Stimulated activated CD4-positive, alpha-beta T cell treated with anti-CD3 and anti-CD28 coated beads, Interleukin-2, amount 100 ng/mL, for 24 hours (primary cell): ENCODE measurements at places on chromosomes 7 and 10.

- DNase-seq: no peak
Measured at GRCh38 chr10:74778436-74779094, 47.8 kb upstream of the KAT6B start.

GRCh38 chr7:73433924-73434700 lies 534 bp downstream of the FZD9 start:
- DNase-seq: peak; percentile 28

GRCh38 chr7:31648288-31648687 lies 38.7 kb upstream of the PPP1R17 start:
- DNase-seq: no peak

DNA sequence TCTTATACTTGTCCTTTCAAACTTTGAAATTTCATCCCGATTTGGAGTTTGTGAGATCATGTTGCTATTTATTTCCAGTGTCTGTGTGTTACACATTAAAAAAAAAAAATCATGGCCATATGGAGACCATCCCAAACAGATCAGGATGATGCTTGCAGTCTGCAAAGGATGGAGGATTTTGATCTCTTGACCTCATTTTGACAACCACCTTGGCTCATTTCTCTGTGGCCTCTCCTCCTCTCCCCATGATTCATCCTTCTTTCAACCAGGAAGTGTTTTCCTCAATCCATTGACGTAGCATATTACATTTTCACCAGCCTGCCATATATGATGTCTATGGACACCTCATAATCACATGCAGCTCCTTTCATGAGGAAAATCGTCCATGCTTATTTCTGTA lies 68.9 kb upstream of the INSYN2A start:
- no peak for DNase-seq

DNA sequence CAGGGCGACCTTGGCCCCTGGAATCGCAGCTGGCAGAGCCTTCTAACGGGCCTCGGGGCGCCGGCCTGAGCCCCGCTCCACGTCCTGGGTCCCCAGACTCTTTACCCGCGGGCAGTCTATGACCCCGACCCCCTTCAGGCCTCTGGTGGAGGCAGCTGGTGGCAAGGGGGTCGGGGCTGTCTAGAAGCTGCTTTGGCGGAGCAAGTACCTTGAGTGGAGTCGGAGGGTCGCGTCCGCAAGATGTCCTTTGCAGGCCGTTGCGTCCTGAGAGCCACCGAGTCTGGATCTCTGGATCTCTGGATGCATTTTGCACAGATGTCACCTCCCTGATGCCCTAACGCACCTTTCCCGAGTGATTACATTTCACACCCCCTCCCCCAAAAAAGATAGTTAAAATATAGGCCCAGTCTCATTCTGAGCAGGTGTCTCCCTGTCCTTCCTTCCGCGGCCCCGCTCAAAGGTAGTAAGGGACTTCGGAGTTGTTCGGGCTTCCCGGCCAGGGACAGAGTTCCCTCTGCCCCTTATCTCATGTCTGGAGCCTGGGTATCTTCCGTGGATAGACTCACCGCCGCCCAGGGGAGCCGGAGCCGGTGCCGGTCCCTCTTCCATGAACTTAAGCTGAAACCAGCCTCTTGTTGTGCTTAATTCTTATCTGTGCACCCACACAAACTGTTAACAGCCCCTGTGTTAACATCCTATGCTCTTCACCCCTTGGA lies 457 bp downstream of the ACADSB start:
- DNase-seq: peak; percentile 24

DNA sequence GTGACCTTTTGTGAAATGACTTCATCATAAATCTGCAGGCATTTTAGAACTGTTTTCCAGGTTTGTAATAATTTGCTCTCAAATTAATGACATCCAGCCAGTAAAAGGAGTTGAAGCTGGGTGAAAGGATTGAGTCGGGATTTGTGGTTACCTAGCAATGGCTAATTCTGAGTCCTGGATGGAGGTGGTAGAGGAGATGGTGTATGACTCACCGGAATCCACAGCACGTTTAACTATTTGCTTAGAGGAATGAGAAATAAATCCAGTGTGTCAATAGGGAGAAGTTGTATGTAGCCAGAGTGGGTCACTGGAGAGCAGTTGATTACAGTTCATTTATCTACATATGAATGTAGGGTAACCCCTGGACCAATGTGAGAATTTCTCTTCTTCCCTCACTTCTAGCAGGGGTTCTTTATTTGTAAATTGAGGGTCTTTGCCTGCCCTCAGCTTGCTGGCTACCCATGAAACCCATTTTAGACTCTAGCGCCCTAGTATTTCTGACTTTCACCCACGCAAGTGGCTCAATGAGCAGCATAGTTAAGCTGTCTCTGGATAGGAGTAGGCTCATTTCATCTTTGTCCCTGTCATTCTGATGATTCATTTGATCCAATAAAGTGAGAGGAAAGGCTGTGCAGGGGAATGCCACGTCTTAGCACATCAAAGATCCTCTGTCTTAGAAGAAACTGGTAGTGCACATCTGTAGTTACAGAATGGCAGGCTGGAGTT lies 547.8 kb downstream of the SORCS3 start:
- no peak for DNase-seq

DNA sequence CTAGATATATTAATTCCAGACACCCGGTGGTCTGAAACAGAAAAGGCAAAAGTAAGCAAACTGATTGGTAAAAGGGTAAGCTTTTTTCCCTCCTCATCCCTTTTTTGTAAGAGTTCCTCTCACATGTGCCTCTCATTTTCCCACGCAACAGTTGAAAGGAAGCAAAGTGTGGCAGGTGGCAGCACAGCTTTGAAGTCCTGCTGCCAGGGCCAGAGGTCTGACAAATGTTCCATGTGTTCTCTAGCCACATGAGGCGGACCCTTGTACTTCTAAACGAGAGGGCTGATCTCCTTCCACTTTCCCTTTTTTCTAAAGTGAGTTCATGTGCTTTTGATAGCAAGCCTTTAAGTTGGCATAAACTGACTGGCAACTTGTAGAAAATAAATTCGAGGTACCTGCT lies 217.5 kb downstream of the POLR1F start:
- DNase-seq: no peak

GRCh38 chr7:3165681-3166580 lies 122.3 kb upstream of the CARD11 start:
- no peak for DNase-seq

GRCh38 chr10:125274961-125275360 lies 114.6 kb upstream of the CTBP2 start:
- DNase-seq: no peak

DNA sequence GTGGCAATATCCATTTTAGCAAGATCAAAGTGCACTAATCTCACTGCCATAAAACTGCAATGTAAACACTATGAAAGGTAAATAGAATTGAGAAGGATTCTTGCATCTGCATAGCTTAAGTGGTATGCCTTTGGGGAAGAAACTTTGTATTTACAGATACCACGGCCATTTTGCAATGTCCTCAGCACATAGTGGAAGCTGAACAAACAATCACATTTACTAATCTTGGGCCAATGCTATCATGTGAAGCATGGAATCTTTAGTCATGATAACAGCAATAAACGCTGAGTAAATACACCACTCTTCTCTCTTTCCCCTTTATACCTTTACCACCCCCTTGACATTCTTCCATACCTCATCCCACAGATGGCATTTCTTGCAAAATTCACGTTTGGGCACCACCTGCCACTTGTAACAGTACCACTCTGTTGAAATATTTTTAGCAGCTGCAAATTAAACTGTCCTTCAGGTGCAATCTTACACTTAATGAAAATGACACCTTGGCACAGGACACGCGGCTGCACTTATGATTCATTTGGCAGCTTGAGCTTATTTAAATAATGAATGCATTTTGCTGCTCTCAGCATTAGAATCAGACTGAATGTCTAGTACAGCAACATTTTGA lies 171.8 kb downstream of the SEMA3A start:
- no peak for DNase-seq

GRCh38 chr7:43392638-43393330 lies 190.1 kb upstream of the STK17A start:
- DNase-seq: no peak

DNA sequence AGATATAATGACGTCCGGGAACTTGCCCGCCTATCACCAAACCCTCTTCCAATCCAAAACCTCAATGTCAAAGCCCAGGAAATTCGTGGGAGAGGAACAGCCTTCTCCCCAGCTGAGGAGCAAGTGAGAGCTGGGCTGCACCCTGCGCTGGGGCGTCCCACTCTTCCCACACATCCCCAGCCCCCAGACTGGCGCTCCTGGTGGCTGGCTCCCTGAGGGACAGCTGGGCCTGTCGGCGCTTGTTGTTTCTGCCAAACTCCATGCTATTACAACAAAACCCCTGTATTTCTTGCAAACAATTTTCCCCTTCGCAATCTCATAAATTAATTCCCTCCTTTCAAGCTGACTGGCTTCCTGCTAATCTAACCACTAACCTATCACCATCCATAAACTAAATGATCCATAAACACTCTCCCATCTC lies 53.0 kb downstream of the GRID1 start:
- DNase-seq: no peak

GRCh38 chr10:107434201-107434600 lies 269.7 kb upstream of the SORCS1 start:
- no peak for DNase-seq

DNA sequence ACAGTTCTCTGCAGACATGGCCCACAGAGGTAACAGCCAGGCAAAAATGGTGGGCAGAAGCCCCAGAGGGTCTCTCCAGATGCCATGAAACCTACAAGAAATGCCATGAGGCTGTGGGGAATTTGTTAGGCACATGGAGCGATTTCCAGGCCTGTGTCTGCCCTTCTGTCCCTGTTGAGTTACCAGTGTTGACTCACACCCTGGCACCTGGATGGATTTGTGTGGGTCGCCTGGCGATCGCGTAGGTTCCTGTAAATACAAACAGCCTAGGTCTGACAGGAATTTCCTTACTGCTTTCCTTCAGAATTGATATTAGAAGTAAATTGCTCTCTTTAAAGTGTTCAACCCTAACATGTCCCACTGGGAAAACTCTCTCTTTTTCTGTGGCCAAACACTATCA lies 164.9 kb upstream of the EEPD1 start:
- no peak for DNase-seq

DNA sequence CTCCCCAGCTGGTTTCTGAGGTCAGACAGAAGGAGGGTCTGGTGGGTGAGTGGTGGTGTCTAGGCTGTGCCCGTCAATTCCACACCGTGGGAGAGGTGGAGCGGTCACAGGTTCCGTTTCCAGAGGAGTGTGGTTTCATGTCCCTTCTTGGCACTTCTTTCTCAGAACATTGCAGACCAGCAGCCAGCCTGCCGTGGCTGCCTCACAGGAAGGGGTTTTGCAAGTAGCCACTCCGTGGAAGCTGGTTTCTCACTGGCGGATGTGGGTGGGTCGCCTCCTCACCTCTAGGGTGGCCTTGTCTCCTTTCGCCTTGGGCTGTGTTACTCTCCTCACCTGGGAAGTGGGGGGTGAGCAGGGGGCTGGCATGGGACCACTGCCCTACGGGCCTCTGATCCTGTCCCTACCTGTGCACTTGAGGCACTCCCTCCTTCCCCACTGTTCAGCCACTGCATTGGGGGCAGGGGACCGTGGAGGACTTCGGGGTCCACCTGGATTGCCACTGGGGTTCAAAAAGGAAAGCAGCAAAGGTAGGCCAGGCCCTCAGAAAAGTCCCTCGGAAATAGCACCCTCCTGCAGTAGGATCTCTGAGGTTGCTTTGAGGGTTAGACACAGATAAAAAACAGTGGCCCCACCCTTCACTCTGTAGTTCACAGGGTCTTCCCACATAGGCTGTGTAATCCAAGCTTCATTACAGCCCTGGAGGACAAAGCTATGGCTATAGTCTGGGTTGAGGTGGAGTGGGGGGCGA lies 33.9 kb downstream of the TSPAN14 start:
- no peak for DNase-seq

DNA sequence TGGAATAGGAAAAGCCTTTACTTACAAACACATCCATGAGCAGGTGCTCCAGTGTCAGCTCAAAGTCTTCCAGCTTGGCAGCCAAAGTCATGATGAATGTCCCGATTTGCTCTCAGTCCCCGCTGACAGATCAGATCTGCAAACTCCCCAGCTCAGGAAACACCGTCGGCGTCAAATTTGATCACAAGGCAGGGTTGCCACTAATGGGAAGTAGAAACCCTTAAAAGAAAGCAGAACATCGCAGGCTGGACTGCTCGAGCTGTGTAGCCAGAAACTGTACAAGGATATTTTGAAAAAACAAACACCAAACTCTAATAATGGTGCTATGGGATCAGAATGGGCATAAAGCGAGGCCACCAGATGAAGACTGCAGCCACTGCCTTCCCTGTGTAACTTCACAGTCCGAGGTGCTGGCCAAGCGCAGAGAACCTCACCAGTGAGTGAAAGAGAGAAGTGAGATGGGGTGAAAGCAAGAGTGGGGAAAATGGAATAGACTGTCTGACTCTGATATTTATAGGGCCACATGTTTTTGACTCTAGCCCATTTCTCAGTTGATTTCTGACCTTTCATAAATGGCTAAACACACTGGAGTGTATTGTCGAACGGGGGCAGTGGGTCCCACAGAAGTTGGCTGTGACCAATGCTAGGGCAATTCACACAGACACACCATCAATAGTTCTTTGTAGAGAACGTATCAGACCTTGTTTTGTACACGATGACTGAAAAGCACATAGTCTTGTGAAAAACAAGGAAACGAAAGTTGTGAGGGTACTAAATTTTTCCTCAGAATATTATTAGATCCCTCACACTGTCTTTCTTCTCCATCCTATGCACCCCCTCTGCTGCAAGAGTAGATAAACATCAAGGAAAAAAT lies 306.2 kb downstream of the FRMD4A start:
- DNase-seq: no peak

DNA sequence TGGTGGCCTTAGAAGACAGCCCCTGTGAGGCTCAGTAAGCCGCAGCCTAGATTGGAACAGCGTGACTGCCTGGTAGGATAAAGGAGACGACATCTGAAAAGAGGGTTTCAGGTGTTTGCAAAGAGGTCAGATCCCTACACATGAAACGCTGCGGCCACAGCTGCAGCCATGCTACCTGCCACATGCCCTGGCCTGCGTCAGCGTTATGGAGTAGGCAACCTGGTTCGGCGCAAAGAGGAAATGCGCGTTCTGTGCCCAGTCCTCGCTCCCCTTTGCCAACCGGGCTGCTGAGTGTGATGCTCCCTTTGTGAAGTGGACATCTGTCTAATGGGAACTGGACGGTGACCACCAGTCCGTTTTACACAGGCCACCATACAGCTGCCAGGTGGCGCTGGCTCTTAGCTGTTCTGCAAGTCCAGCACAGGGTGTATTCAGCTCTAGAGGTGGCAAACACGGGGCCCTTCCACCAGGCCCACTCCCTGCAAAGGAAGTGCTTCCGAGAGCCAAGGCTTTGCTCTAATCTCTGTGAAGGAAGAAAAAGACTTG lies 160.3 kb downstream of the CELF2 start:
- DNase-seq: peak; percentile 44

DNA sequence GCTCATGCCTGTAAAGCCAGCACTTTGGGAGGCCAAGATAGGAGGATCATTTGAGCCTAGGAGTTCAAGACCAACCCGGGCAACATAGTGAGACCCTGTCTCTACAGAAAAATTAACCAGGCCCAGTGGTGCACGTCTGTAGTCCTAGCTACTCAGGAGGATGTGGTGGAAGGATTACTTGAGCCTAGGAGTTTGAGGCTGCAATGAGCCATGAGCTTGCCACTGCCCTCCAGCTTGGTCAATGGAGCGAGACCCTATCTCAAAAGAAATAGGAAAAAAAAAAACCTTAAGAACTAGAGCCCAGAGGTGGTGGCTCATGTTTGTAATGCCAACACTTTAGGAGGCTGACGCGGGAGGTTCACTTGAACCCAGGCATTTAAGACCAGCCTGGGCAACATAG lies 2.2 kb downstream of the STRA8 start:
- DNase-seq: no peak
